Fibroblast of the conjunctiva (primary cell): ENCODE measurements at places on chromosomes 4 and X.

GRCh38 chr4:24321616-24322015 is 262.7 kb downstream of the DHX15 start:
- no peak for DNase-seq

DNA sequence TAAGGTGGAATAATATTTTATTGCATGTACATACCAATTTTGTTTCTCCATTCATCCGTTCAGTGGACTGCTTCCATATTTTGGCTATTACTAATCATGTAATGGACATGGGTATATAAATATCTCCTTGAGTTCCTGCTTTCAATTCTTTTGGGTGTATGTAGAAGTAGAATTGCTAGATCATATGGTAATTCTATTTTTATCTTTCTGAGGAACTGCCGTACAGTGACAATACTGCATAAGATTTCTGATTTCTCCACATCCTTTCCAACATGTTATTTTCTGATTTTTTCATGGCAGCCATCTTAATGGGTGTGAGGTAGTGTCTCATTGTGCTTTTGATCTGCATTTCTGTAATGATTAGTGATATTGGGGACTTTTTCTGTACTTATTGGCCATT is 19.2 kb downstream of the ALPK1 start:
- no peak for DNase-seq

- no peak for DNase-seq
These were observed 71.7 kb downstream of the ARAP2 start for GRCh38 chr4:36172656-36173055.

DNA sequence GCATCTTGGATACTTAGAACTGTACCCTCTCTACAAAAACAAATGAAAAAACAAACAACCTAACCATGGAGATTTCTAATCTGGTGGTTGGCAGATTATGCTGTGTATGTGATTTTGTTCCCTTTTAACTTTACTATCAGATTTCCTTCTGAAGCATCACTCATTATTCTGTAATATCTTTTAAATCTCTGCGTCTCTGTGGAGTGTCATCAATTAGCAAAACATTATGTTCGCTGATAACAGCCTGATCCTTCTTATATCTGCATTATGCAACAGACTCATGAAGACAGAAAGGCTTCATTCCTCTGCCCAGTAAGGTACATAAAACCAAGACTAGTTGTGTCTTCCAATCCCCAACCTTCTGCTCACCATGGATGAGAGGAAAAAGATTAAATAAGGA is 110.3 kb upstream of the PDE5A start:
- DNase-seq: no peak

DNA sequence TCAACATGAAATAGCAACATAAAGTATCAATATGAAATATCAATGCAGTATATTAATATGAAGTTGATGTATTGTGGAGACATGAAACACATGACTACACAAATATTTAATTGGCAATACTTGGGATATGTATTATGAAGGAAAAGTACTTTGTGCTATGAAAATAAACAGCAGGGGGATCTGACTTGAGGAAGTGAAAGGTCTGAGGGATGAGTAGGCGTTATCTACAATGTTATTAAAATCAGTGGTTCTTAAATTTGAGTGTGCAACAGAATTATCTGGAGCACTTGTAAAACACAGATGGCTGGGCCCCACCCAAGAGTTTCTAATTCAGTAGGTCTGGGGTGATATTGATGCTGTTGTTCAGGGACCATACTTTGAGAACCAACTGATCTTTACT is 27.4 kb upstream of the ARX start:
- no peak for DNase-seq

GRCh38 chrX:2618516-2618915 is 72.6 kb upstream of the CD99 start:
- no peak for DNase-seq
